CD4-positive, alpha-beta T cell (primary cell): ENCODE measurements at places on chromosomes 7 and 10.
A peak's percentile ranks its signal among the peaks of the same experiment; 100 is the strongest.

DNA sequence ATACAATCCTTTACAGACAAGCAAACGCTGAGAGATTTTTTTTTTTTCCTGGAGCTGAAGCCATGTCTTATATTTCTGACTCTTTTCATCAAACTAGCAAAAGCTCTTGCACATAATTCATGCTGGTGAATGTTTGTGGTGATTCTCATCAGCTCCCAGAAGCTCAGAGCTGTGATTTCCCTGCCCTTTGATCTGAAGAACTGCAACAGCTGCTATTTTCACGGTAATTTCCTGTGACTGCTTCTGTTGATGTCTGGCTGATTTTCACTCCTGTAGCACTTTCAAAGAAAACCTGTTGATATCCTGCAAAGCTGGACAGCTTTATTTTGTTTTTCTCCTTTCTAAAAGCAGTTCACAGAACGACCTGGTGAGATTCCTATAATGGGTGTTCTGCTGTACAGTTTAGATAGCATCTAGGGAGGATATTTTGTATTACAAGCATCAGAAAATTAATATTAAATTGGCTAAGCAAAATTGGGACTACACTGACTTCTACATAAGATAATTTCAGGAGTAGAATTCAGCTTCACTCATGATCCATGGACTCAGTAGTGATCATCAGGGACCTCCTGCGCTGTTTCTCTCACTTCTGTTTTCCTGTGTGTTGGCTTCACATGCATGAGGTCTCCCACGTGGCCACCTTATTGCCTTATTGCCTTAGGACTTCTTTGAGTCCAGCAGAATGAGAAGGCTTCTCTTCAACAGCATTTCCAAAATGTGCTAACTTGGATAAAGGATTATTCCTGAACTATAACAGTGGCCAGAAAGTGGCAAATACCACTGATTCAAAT is 1111.6 kb upstream of the SORCS1 start:
- no peak for DNase-seq

- no peak for DNase-seq
These were observed 109.2 kb upstream of the TARP start for GRCh38 chr7:38382684-38383083.

DNA sequence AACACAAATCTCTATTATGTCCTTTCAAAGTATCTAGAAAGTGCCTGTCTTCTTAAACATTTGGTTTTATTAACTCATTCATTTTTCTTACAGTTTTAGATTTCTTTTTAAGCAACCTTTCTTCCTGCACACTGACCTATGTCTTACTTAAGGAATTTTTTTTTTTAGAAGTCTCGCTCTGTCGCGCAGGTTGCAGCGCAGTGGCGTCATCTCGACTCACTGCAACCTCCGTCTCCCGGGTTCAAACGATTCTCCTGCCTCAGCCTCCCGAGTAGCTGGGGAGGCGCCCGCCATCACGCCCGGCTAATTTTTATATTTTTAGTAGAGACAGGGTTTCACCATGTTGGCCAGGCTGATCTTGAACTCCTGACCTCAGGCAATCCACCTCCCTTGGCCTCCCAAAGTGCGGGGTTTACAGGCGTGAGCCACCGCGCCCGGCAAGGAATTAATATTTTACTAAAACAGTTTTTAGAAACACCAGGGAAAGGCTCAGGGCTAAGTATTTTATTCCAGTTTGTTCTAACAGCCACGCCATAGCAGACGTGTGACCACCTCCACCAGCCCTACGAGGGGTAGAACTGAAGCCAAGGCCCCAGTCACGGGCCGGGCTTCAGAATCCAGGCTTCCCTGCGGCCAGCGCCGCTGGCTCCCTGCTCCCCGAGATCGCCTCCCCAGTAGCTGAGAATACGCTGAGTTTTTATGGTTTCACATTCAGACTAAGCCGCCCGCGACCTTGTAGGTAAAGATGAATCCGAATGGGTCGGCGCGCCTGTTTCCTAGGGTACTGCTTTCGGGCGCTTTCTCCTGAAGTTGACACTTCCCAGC is 941 bp upstream of the LUC7L2 start:
- DNase-seq: peak; percentile 8

GRCh38 chr10:123062726-123063125 is 53.9 kb downstream of the ACADSB start:
- no peak for DNase-seq

DNA sequence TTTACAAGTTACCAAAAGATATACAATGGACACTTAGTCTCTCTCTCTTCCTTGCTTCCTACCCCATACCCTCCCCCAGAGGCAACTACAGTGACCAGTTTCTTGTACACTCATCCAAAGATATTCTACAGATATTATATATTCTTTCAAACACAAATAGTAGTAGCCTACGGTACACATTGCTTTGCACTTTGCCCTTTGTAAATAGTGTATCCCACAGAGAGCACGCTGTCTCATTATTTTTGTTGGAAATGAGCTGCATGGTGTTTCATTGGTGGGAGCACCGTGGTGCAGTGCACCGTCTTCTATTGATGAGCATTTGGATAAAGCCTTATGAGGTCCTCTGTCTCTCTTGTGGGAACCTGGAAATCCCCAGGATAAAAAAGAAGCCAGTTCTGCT is 24.2 kb downstream of the STRA8 start:
- DNase-seq: no peak

DNA sequence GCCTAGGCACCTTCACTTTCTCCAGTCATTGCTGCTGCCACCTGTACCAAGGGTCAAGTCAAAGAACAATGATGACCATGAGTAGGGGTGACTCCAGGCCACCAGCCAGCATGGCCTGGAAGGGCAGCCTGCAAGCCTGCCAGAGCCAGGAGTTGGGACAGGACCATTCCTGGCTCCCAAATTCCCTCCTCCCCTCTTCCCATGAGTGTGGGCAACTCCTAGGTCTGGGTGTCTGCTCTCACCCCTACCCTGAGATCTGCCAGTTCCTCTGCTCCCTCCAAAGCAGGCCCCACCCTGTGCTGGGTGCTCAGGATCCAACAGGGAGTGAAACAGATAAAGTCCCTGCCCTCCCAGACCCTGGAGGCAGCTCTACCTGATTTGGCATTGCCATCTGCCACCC is 125.8 kb upstream of the NANOS1 start:
- DNase-seq: no peak

DNA sequence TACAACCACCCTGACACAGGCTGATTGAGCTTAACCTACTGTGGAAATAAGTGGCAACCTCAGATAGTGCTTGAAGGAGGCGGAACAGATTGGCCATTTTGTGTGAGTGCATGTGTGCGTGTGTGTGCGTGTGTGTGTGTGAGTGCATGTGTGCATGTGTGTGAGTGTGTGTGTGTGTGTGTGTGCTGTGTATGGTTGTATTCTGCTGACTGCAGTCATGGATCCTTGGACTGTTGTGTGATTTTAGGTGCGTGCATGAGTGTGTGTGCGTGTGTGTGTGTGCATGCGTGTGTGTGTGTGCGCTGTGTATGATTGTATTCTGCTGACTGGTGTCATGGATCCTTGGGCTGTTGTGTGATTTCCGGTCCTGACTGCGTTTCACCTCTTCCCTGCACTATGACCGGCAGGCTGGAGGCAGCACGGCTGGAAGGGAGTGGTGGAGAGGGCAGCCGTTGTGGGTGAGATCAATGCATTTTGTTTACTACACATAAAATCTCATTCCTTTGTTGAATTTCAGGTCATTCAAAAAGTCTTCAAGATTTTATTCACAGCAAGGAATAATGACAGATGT is 6.3 kb downstream of the IQCE start:
- no peak for DNase-seq

DNA sequence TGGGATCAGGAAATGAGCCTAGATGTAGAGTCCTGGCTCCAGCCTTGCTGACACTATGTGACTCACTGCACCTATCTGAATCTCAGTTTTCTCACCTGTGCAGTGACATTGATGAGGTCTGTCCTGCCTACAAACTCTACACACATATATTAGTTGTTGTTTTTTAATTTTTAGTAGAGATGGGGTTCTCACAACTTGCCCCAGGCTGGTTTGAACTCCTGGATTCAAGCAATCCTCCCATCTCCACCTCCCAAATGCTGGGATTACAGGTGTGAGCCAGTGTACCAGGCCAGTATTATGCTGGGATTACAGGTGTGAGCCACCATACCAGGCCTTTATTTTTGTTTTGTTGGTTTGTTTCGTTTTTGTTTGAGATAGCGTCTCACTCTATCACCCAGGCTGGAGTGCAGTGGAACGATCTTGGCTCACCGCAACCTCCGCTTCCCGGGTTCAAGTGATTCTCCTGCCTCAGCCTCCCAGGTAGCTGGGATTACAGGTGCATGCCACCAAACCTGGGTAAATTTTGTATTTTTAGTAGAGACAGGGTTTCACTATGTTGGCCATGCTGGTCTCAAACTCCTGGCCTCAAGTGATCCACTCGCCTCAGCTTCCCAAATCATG is 11.8 kb upstream of the DDIT4 start:
- no peak for DNase-seq

GRCh38 chr10:6713716-6714115 is 133.6 kb upstream of the PRKCQ start:
- DNase-seq: no peak
